ENCODE measurements at places on chromosomes 6 and 20.

DNA sequence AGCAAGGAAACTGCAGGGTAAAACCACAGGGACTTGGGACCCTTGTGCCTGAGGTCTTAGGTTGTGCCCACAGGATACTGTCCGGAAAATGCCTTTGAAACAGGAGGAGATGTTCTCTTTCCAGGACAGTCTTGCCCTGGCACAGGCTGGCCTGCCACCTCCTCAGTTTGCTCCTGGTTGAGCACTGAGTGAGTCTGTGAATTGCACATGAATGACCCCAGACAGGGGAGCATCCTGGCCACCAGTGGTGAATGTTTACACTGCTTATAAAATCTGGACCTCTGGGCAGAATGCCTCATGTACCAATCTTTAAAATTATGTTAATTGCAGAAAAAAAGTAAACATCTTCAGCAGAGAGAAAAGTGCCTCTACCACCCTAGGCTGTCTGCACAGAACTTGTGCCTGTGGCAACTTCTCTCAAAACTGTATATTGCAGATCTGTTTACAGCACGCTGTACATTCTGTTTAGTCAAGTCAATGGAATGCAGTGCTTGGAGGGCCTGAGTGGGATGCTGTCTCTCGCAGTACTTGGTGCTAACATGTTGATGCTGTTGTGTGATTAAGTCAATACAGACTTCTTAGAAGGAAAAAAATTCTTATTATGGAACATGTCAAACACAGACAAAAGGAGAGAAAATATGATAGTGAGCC is 242.1 kb downstream of the SOD2 start:
- DNase-seq: no peak

DNA sequence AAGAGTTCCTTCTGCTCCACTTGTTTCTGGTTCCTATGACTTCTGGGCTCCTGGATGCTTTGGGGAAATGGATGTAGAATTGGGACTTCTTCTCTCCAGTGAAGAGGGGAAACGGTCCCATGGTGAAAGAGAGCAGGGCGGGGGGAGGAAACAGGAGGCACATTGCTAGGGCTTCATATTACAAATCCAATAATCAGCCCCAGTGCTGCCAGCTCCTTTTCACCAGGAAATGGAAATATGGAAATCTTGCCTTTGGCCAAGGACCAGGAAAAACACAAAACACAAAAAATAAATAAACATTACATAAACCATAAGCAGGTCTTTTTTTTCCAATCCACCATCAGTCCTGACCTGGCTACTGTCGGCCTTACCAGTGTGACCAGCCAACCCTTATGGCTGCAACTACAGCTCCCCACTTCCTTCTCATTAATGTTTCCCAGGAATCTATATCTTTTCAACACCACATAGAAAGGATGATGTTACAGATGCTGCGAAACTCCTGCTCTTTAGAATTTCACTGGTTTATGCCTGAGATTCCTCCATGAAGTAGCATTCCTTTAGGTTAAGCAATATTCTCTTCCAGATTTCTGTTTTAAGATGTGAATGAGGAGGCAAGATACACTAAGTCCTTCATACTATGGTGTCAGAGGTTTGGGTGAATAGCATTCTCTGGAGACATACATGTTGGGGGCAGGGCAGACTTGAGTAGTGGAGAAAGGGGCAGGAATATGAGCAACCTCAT is 2.0 kb downstream of the PI3 start:
- DNase-seq: no peak

GRCh38 chr6:75794954-75795739 is 46.1 kb downstream of the MYO6 start:
- DNase-seq: no peak

GRCh38 chr20:18839507-18840247 is 26.1 kb downstream of the SCP2D1 start:
- DNase-seq: no peak

GRCh38 chr6:105746509-105746908 is 339.6 kb upstream of the PRDM1 start:
- DNase-seq: no peak

DNA sequence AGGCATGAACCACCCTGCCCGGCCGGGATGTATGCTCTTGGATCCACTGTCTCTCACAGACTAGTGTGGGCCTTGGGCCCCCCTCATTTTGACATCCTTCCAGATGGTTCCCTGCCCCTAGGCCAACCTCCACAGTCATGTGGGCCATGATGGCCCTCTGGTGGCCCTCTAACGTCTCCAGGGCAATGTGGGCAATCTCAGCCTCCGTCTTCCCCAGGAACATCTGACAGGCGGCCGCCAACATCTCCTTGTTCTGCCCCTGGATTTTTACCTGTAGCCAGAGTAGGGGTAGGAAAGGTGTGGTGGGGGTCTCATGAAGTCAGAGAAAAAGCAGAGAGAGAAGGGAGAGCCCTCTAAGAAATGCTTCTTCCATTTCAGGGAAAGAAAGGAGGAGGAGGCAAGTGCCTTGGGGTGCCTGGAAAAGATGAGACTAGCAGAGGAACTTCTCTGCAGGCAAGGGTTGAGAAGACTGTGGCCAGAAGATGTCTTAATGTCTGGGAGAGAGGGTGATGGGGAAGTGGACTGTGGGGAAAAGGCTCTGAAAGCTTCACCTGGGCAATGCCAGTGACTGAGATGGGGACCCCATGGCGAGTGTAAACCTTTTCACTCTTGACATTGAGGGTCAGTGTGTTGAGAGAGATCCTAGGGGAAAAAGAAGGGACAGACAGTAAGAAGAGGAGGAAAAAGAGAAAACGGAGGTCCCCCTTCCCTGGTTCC is 1.3 kb downstream of the FLOT1 start:
- DNase-seq: peak; percentile 59

DNA sequence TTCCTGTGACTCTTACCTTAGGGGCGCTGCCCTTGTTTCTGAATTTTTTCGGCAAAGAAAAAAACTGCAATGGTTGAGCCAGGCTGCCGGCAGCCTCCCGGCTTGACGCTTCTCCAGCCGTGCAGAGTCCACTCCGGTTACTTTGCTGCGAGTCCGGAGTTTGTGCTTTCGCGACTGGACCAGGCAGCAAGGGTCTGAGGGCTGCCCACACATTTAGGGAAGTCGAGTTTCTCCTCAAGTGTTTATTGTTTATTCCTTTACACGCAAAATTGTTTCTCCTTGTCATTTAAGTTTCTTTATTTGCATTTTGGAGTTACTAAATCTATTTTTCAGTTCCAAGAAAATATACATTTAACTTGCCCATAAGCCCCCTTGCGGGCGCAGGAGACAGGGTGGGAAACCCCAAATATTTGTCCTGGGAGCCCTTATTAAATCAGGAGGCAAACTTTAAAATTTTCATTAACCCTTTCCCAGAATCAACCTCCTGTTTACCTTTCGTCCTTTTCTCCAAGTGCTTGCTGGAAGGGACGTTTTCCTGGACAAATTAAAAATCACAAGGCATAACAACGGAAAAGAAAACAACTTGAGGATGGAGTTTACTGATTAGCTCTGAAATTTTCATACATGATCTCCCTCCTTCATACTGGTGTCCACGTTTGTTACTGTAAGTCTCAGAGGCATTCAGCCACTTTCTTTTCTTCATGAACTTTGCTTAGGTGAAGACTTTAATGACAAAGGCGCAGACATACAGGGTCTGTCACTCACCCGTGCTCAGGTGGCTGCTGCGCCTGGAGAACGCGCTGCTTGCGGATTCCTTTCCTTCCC is 1.7 kb upstream of the PDE10A start:
- DNase-seq: no peak

GRCh38 chr6:161403717-161404116 is 129.9 kb upstream of the AGPAT4 start:
- no peak for DNase-seq

GRCh38 chr6:18276610-18277236 is 12.4 kb upstream of the DEK start:
- DNase-seq: no peak

- DNase-seq: no peak
Measured at GRCh38 chr6:18302561-18303439, 38.5 kb upstream of the DEK start.

DNA sequence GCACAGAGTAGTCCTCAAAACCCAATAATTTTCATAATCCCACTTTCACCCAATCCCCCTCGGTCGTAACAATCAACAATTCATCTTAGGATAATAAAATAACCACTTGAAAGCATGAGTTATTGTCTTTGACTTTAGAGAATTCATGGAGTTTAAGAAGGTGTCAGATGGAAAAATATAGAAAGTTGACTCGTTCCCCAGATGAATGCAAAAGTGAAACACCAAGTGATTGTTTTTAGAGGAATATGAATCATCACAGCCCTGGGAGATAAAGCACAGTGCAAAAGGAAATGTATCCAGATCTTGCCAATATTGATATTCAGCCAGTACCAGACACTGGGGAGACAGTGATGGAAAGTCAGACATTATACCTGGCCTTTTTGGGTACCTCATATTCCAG is 860.5 kb downstream of the DHX35 start:
- no peak for DNase-seq

- no peak for DNase-seq
Measured at GRCh38 chr6:90819483-90819882, 232.6 kb upstream of the MAP3K7 start.

GRCh38 chr20:34703424-34704176 is 544 bp upstream of the TP53INP2 start:
- DNase-seq: peak; percentile 25

DNA sequence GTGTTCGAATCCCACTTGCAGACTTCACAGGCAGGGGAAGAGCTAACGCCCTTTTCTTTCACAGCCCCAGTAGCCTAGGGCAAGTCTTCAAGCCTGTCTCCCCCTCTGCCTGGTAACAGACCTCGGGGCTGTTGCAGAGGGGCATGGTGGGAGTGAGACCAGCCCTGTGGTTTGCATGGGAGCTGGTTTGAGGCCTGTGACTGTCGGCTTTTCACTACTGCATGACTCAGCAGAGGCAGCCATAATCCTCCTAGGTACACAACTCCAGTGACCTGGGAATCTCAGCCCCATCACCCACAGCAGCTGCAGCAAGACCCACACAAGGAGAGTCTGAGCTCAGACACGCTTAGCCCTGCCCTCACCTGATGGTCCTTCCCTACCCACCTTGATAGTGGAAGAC is 55.3 kb upstream of the POPDC3 start:
- no peak for DNase-seq

DNA sequence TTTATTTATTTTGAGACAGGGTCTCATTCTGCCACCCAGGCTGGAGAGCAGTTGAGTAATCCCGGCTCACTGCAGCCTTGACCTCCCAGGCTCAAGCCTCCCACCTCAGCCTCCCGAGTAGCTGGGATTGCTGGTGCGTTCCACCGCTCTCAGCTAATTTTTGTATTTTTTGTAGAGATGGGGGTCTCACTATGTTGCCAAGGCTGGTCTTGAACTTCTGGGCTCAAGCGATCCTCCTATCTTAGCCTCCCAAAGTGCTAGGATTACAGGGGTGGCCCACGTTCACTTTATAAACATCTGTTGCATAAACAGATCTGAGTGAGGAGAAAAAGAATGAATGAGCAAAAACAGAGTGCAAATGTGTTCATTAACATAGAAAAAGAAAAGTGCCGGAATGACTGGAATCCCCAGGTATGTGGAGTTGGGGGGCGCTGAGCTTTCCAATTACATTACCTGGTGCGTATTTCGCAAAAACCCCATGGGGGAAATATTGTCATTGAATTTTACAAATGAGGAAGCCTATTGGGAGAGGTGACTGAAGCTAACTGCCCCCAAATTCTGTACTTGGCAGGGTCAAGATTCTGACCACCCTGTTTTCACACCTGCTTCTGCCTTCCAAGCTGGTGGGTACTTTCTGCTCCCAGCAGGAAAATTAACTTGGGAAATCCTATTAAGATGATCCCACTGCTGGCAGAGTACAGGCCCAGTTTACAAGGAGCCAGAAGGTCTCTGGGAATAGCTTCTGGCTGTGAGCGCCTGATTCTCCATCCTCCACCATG is 207.7 kb upstream of the JARID2 start:
- no peak for DNase-seq

- DNase-seq: no peak
Measured at GRCh38 chr6:158752613-158753012, 66.6 kb downstream of the EZR start.

GRCh38 chr6:63245420-63245819 is 34.2 kb downstream of the FKBP1C start:
- no peak for DNase-seq

DNA sequence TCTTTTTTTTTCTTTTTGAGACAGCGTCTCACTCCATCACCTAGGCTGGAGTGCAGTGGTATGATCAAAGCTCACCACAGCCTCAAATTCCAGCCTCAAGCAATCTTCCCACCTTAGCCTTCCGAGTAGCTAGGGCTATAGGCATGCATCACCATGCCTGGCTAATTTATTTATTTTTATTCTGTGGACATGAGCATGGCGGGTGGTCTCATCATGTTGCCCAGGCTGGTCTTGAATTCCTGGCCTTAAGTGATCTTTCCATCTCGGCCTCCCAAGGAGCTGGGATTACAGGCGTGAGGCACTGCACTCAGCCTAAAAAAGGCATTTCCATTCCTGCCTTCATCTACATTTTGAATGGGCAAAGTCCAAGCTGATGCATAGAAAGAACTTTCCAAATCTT is 56.2 kb upstream of the BEND3 start:
- no peak for DNase-seq

- no peak for DNase-seq
Measured at GRCh38 chr6:15076565-15076964, 169.3 kb upstream of the JARID2 start.

DNA sequence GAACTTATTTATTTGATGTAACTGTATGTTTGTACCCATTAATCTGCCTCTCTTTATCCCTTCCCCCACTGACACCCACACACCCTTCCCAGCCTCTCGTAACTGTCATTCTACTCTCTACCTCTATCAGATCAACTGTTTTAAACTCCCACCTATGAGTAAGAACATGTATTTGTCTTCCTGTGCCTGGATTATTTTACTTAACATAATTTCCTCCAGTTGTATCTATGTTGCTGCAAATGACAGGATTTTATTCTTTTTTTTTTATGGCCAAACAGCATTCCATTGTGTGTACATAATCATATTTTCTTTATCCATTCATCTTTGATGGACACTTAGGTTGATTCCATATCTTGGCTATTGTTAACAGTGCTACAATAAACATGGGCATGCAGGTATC is 49.3 kb downstream of the PHACTR2 start:
- no peak for DNase-seq

GRCh38 chr6:155314773-155315515 is 660 bp upstream of the TFB1M start:
- peak; percentile 76 for DNase-seq

- no peak for DNase-seq
Measured at GRCh38 chr20:58749098-58749769, 56.6 kb downstream of the NPEPL1 start.

Measured in stimulated activated CD4-positive, alpha-beta T cell treated with anti-CD3 and anti-CD28 coated beads, Interleukin-15, amount 100 ng/mL, for 24 hours (primary cell).